ENCODE measurements at places on chromosomes 4 and X.

DNA sequence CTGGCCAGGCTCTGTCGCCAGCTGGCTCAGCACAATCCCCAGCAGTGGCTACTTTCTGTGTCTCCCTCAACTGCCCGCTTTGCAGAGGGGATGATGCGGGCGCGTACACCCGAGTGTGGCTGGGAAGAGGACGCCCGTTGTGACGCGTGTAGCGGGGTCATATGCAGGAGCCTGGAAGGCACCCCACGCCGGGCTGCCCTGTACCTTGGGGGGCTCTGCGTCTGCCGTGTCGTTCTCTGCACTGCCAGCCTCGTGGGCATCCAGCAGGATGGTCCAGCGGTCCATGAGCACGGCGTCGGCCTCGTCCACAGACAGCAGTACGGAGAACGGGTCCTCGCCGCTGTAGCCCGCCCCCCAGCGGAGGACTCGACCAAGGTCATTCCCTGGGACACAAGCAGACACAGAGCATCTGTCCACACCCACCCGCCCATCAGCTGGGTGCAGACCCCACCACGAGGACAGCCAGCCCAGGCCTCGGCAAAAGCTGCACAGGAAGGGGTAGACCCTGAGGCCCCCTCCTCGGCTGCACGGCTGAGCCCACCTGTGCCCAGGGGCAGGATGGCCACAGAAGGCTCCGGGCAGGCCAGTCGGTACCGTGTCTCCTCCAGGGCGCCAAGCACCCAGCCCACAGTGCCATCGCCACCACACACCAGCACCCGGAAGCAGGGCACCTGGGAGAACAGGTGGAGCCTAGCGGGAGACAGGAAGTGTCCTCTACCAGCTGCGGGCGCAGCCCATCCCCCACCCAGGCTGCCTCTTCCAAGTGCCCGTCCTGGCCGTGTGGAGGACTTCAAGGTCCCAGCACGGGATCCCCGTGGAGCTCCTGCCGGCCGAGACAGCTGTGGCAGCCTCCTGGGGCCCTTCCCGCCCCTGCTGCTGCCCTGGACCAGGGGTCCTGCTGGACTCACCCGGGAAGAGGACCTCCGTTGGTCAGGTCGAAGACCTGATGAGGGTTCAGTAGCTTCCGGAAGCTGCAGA lies 10.8 kb downstream of the DGKQ start:
- DNase-seq: no peak

- no peak for DNase-seq
Observed at GRCh38 chr4:110002326-110002725, 89.6 kb downstream of the EGF start.

- no peak for DNase-seq
Observed at GRCh38 chr4:101655857-101656256, 134.7 kb upstream of the BANK1 start.

GRCh38 chrX:1592470-1593142 lies 1.2 kb downstream of the AKAP17A start:
- DNase-seq: no peak

DNA sequence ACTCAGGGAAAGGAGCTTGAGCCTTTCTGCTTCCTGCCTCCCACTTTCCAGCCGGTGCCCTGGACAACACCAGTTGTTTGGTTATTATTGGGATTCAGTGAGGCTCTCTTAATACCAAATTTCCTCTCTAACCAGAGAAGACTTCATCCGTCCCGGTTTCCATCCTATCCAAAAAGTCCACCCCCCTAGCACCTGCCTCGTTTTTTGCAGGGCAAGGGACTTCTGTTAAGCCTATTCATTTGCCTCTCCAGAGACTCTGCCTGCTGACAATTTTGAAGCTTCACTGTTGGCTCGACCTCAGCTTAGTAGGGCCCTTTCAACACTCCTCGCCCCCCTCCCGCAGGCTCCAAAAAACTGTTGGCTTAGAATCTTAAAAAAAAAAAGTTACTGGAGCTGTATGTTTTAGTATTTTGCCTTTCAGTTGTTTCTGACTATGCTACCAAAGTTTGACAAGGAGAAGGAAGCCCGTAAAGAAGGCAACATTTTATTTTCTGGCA lies 779 bp upstream of the PRSS12 start:
- no peak for DNase-seq

- peak; percentile 76 for DNase-seq
Observed at GRCh38 chr4:82044141-82044993, 329.4 kb downstream of the HNRNPD start.

DNA sequence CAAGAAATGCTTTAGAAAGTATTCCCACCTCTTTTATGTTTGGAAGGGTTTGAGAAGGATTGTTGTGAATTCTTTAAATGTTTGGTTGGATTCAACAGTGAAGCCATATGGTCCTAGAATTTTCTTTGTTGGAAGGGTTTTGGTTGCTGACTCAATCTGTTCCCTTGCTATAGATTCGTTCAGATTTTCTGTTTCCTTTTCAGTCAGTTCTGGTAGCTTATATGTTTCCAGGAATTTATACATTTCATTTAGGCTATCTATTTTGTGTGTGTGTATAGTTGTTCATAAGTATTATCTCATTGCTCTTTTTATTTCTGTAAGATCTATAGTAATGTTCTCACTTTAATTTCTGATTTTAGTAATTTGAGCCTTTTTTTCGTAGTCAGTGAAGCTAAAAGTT lies 114.4 kb downstream of the MSN start:
- DNase-seq: no peak
